ENCODE measurements at places on chromosomes 5 and 9.
A peak's percentile ranks its signal among the peaks of the same experiment; 100 is the strongest.

DNA sequence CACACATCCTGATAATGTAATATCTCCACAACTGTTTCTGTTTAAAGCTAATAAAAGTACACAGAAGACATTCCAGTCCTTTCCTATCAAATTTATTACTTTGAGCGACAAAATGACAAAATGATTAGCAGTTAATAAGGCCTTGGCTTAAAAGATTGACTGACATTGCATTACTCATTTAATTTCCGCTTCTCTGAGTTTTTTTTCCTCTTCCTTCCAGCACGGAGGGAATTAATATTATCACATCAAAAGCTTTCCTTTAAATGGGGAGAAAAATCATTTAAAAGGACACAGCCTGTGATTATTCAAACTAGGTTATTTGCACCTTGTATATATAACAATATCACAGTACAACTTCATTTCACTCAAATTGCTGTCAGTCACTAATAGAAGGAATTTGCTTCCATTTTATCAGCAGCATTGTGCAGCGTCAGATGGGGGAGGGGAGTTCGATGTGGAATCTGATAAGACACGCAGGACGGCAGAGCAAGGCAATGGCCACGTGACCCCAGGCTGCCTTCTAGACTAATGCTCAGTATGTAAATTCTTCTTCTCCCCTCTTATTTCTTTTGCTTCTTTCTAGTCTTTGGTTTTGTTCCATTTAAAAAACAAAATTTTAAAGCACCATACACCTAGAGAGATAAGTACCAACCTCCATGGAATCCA lies 400.5 kb downstream of the IRX1 start:
- DNase-seq, result peak; percentile 8

DNA sequence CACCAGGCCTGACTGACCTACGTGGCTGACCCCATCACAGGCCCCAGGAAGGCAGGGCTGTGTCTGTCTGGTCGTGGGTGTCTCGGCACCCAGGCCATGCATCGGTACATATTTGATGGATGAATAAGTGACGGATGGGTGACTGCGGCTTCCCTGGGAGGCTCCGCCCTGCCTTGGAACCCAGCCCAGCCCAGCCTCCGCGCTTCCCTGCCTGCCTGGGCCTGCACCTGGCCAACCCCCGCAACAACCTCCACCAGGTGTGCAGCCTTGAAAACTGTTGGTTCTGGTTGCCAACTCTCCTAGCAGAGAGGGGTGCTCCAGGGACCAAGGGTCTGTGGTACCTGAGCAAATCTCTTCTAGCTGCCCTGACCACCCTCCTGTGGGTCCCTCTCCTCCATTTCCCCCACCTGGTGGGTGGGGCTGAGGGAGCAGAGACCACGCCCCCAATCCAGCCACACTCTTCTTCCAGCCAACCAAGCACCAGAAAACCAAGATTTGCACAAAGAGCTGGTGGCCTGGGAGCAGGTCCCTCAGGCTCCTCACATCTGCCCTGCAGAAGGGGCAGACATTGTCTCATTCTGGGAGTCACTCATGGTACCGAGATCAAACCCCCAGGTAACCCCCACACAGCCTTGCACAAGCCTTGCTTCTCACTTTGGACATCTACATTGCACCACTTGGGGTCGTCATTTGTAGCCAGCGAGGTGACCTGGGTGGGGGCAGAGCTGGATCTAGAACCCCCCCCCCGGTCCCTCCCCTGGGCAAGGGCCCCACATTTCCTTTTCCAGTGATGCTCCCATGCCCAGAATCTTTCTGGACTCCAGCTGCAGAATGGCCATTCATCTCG lies 100.6 kb upstream of the IER5L start:
- DNase-seq, result peak; percentile 97

DNA sequence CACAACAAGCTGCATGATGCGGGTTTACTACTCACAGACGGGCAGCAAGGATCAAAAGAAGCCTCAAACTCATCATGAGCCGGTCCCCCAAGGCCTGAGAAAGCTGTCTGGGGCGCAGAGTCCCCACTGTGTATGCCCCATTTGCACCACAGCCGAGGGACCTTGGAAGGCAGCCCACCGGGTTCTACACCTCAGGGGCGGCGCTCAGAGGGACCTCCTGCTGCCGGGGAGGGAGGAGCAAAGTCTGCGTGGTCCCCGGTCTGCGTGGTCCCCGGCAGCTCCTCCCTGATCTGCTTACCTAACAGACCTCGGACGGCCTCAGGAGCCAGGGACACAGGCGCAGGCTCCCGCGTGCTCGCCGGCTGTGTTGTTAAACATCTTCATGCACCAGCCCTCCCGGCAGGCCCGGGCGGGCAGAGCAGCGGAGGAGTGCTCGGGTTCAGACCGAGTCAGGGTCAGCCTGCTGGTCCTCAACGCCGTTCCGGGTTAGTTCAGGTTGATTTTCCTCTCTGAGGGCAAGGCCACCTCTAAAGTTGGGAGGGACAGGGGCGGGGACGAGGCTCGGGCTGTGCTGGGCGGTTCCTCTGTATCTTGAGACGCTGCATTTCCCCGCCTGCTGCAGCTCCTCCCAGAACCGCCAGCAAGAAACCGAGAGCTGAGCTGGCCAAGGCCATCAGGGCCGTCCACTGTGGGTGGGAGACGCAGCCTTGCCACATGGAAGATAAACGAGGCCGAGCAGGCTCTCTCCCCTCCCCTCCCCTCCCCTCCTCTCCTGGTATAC lies 74.6 kb downstream of the MRPL36 start:
- DNase-seq, result no peak

GRCh38 chr5:66242050-66242715 lies 98.1 kb downstream of the SREK1 start:
- DNase-seq, result no peak

DNA sequence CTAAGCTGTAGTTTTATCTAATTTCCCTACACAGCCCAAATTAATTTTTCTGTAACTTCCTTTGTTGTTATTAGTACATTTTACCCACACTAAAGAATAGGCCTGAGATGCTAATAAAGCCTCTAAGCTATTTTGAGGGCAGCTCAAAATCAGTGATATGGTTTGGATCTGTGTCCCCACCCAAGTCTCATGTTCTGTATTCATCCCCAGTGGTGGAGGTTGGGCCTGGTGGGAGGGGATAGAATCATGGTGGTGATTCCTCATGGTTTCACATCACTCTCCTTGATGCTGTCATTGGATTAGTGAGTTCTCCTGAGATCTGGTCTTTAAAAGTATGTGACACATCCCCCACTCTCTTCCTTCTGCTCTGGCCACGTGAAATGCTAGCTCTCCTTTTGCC lies 27.3 kb downstream of the LURAP1L start:
- DNase-seq, result no peak

DNA sequence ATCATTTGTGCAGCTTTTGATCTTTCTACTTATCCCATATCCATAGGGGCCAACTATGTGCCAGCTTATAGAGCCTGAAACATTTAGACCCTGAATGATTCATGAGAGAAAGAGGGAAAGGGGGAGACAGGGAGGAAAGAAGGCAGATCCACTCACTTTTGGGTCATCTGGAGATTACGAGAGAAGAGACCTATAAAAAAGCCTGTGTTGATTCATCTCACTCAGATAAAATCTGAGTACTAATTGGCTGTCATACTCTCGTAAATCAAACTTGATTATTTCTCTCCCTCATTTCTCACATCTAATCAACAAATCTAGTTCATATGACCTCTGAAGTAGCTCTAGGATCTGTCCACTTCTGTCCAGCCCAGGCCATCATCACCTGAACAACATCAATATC lies 137.1 kb downstream of the ARL15 start:
- DNase-seq, result no peak

- no peak for DNase-seq
Observed at GRCh38 chr9:109422641-109423040, 75.5 kb downstream of the PTPN3 start.

GRCh38 chr5:166285361-166285760 lies 2006.1 kb upstream of the WWC1 start:
- no peak for DNase-seq
